ENCODE measurements at places on chromosomes 2 and 18.

DNA sequence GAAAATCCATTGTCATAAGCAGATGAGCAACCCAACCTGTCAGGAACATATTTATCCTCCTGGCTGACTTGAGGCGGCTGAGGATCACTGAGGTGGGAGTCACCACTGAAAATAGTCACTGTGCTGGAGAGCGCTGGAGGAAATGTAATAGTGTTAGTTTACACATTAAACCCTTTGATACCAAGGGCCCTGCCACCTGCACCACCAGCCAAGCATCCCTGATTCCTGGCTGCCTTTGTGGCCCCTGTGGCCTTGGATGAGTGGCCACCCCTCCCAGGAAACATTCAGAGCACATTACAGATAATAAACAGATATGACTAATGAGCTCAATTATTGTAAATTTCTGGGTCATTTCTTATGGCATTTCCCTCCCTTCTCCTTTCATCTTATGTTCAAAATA is 105.9 kb downstream of the LYPD1 start:
- DNase-seq = no peak

DNA sequence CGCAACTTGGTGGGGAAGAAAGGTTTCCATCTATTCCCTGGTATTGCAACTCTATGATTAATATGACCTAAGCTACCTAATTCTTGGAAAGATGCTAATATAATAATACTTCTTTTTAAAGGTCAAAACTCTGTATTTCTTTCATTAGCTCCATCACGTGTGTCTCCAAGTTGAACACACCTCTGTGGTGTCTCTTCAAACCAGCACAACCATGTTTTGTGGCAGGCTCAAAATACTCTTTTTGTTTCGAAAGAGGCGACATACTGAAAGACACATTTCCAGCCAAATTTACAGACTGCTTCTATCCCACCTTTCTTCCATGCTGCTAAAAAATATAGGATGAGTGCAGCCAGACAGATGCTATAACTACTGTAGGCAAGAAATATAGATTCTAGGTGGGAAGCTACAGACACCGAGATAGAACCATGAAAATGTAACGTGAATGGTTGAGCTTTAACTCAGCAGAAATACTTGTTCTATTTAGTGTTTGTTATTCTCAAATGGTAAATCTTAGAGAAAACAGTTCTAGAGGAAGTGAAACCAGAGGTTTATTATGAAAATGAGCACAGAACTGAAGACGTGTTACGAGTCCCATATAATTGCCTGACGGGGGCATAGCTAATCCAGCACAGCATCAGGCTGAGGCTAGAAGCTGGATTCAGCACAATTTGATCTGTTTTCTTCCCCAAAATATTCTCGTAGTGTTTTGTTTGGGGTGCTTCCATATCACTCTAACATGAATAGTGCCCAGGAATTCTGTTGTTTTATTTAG is 991.5 kb upstream of the FANCL start:
- no peak for DNase-seq

- no peak for DNase-seq
These were observed 2.9 kb upstream of the KCNG2 start for GRCh38 chr18:79794846-79795245.

DNA sequence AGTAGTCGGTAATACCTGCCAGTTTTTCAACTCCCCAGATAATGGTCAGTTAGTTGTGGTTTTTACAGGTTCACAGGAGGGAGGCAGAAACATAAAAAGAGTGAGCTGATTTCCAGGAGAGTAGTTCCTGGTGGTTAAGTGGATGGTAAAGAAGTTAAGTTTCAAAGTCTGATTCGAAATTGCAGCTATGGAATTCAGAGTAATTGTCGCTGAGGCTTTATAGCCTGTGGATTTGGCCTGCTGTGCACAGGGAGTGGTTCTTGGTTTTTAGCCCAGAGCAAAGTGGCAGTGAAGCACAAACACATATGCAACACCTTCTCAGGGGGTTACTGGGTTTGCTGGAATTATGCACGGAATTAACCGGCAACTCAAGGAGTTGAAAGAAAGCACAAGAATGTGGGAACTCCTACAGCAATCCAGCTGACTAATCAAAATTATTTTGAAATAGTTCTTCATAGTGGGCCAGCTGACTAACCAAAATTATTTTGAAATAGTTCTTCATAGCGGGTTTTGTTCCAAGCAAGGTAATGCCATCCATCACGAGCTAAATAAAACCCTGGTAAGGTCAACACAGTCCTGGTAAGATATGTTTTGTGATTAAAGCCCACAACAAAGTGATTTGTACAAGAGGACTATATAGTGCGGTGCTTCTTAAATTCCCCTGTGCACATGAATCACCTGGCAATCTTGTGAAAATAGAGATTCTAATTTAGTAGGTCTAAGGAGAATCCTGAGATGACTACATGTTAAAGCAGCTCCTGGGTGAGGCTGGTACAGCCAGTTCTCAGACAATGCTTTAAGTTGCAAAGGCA is 94.4 kb downstream of the SGPP2 start:
- no peak for DNase-seq

DNA sequence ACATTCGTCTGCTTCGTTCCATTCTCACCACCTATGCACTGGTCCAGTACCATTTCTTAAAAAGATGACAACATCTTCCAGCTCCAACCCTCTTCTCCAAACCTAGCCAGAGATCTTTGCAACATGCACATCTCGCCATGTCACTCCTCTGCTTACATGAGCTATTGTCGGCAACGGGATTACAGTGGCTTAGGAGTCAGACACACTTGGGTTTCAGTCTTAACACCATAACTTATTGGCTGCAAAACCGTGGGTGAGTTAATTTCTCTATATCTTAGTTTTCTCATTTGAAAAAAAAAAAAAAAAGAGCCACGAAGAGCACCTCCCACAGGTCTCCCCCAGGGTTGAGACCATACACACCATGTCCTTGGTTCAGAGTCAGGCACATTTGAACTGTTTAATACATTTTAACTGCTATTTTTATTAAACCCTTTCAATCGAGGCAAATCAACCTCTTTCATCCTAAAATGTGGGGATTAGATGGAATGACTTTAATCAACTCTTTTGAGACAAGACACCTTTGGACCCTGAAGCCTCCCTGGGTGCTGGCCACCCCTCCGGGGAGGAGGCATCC is 889 bp downstream of the ANKRD29 start:
- no peak for DNase-seq

GRCh38 chr2:53727921-53728320 is 39.7 kb upstream of the CHAC2 start:
- no peak for DNase-seq
